ENCODE measurements at places on chromosomes 16 and 17. TPM values are rescaled to one million over a fixed set of nuclear protein-coding genes. Genes with fewer than 3 reads are reported as not detected.

Gene QRICH2
- total RNA-seq: 7.2 TPM

Gene WIPI1
- total RNA-seq: 31.7 TPM

Gene NPIPB12
- 97.9 TPM for total RNA-seq

Gene BCL6B
- not detected for total RNA-seq

Gene TEKT1
- total RNA-seq: not detected

Gene GAST
- not detected for total RNA-seq

Gene PERCC1
- total RNA-seq: not detected

Gene CHD9NB
- total RNA-seq: 0.43 TPM

Gene DNAI2
- total RNA-seq: not detected

Gene CBLN1
- total RNA-seq: not detected

Gene TMEM92
- 2.7 TPM for total RNA-seq

Gene PDIA2
- 2.7 TPM for total RNA-seq

Gene OTOP2
- not detected for total RNA-seq

Gene TPSD1
- total RNA-seq: not detected

Gene EVPL
- total RNA-seq: 0.16 TPM

Gene SYCE1L
- total RNA-seq: 21.3 TPM

Gene KRTAP2-2
- not detected for total RNA-seq

Gene SLC5A10
- 0.25 TPM for total RNA-seq

Gene SPATA22
- total RNA-seq: not detected

Gene CSH2
- total RNA-seq: 0.66 TPM

Gene NPIPB13
- total RNA-seq: 37.1 TPM

Gene CHST4
- not detected for total RNA-seq

Gene NR1D1
- total RNA-seq: 2.6 TPM

Gene PRAC2
- total RNA-seq: 7.9 TPM

Gene ST6GALNAC1
- 1.4 TPM for total RNA-seq

Gene STH
- total RNA-seq: not detected

Gene GAS2L2
- 0.11 TPM for total RNA-seq

Gene AGRP
- not detected for total RNA-seq
